NB4 (cell line): ENCODE measurements at places on chromosomes 11 and 22.
A peak's percentile ranks its signal among the peaks of the same experiment; 100 is the strongest.

GRCh38 chr11:75236062-75236461 is 4.5 kb upstream of the TPBGL start:
- DNase-seq, result no peak

DNA sequence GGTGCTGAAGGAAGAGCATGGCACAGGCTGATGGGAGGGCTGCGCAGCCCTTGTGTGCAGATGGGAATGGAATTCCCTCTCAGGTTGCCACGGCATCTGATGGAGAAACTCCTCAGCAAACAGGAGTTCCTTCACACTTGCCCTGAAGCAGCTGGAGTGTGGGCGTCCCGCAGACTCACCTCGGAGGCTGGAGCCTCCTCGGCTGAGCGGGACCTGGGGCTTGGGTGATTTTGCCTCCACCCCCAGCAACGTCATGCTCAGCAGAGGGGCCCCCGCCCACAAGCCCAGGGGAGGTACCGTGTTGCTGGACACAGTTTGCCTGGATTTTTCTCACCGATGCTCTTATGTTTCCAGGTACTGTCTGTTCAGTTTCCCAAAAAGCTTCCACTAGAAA is 63.4 kb downstream of the MYO7A start:
- DNase-seq, result no peak

GRCh38 chr11:76232026-76232665 is 25.8 kb upstream of the WNT11 start:
- DNase-seq, result peak; percentile 60

DNA sequence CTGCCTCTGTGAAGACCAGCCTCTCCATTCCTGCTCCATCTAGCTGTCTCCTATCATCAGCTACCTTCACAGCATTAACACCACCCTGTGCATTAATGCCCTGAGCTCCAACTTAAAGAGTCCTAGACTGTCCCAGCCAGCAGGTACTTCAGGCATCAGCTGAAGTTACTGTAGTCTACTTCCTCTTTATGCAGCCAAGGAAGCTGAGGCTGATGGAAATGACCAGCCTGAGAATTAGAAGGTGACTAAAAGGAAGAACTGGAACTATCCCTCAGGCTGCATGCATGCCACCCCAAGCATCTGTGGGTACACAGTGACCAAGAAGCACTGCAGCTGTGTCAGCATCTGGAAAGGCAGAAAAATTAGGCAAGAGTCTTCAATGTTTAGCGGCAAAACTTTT is 28.2 kb downstream of the MS4A10 start:
- peak; percentile 35 for DNase-seq

- DNase-seq, result no peak
These were observed 96.4 kb upstream of the LDLRAD3 start for GRCh38 chr11:35847473-35847872.

DNA sequence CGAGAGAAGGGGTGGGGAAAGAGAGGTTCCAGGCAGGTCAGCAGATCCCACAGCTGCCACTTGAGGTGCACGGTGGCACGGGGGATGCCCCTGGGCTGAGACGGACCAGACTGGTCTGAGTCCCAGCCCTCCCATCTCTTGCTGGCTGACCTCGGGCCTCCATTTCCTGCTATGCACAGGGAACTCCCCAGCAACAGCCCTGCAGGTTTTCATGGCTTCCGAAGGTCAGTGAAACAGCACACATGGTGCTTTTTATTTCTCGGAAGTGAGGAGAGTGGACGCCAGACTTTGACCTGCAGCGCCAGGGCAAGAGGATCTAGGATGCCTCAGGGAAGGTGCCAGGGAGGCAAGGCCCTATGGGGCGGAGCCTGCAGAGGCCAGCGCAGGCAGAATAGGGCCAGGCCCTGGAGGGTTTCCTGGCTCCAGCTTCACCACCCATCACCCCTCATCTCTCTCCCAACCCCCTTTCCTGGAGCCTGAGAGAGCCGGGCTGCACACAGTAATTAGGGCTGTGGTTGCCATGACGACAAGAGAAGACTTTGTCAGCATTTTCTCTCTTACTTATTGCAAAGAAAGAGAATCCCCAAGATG is 29.5 kb downstream of the SLC22A12 start:
- DNase-seq, result no peak

- no peak for DNase-seq
These were observed 80.1 kb downstream of the EMSY start for GRCh38 chr11:76524919-76525318.

DNA sequence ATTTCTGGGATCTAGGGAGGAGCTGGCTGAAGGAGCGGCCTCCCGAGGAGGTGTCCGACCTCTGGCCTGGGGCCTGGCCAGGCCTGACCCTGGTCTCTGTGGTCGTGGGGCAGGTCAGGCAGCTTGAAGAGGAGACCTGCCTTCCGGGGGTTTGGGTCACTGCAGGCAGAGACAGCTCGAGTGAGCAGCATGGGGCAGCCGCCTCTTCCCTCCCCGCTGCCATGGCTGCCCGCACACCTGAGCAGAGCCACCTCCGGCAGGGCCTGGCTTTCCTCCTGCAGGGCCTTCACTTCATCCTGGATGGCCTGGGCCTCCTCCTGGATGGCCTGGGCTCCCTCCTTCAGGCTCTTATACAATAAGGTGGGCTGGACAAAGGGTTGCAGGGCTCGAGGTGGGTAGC is 8.0 kb upstream of the NAALADL1 start:
- DNase-seq, result no peak

DNA sequence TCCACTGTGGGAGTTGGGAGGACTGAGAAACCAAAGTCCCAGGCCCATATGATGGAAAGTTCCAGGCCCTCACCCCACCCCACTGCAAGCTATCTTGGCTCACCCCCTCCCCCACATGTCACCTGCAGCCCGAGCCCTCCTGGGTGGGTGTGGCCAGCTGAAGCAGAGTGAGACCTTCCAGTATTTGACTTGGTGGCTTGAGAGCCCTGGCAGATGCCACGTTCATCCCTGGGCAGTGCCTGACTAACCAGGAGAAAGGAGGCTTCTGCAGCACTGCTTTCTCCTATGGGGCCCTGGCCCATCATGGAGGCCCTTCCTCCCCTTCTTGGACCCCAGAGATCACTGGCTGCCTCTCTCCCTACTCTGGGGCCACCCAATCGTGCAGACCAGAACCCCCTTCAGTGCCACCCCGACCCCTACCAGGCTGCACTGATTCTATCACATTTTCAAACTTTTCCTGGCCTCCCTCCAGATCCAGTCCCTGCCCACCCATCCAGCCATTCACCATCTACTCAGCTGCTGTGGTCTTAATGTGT is 38.1 kb upstream of the WNT11 start:
- DNase-seq, result no peak

GRCh38 chr11:71454470-71455113 is 1.6 kb downstream of the NADSYN1 start:
- DNase-seq, result no peak

DNA sequence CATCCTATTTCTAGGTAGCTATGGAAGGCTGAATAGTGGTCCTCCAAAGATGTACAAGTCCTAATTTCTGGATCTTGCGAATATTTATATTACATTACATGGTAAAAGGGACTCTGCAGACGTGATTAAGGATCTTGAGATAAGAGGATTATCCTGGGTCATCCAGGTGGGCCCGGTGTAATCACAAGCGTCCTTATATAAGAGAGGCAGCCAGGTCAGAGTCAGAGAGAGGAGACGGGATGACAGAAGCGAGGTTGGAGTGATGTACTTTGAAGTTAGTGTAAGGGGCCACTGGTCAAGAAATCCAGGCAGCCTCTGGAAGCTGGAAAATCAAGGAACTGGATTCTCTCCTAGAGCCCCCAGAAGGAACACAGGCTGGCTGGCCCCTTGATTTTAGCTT is 70.1 kb upstream of the MYOD1 start:
- no peak for DNase-seq

GRCh38 chr11:117187007-117187406 is 8.5 kb downstream of the SIDT2 start:
- no peak for DNase-seq

DNA sequence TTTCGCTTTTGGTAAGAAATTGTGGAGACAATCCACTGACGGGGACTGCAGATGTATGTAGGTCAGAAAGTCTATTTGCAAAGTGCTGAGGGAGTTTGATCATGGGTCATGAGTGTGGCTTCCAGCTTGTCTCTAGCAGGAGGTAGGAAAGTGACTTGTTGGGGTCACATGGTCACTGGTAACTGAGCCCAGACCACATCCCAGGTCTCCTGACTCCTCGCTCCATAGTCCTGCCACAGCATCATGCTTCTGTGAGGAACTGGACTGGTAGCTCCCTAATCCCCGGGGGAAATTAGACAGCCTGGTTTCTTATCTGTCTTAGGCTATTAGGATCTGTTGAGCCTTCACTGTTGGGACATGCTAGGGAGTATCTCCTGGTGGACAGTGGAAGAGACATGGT is 142.1 kb downstream of the MYO18B start:
- no peak for DNase-seq

GRCh38 chr11:80987171-80987570 is 1546.3 kb upstream of the TENM4 start:
- DNase-seq, result no peak

DNA sequence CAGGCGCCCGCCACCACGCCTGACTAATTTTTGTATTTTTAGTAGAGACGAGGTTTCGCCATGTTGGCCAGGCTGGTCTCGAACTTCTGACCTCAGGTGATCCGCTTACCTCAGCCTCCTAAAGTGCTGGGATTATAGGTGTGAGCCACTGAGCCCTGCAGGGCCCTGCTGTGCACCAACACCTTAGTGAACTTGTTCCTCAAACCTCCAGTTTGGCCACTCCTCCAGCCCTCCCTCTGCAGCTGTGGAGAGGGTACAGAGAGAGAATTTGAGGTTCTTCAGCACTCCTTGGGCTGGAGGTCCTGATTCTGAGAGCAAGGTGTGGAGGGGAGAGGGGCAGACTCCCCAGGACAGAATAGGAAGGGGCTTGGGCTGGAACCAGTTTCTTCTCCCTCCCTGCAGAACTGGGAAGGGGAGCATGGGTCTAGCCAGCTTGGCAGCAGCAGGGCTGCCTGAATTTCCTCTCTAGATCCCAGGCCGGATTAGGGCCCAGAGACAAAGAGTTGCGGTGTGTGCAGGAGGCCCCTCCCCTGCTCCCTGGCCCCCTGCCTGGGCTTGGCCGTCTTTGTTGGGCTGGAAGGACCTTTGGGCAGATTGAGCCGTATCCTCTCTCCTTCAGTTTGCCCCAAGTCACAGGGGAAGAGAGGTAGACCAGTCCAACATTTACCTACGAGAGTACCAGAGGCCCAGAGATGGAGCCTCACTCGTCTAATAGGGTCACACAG is 2.3 kb upstream of the PEX16 start:
- no peak for DNase-seq

DNA sequence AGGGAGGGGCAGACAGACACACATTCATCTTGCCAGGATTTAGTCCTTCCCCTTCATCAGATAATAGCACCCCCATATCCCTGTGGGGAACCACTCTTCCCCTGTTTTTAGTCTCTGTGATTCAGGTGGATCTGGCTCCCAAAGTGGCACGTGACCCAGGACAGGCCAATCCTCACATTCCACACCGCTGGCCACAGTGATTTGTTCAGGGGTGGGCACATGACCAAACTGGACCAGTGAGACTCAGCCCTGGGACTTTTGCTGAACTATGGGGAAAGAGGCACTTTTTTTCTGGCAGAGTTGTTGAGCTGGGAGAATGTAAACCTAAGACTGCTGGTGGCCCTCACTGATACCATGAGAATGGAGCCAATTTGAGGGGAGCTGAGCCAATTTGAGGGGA is 19.1 kb upstream of the KCNJ11 start:
- no peak for DNase-seq

DNA sequence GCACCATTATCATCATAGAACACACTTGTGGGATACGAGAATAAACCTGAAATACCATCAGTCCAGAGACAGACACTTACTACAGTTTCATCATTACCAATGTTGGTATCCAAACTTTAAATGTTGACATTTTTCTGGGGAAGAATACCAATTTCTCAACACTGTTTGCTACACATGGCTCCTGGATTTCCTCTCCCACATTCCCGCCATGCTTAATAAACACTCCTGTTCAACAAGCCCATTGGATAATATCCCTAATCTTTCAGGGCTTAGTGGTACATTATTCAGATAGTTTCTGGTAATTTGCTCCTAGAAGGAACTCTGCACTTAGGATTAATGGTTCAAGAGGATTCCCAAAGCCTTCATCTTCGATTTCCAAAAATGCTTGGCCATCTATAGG is 48.2 kb downstream of the CSF2RB start:
- no peak for DNase-seq

- no peak for DNase-seq
These were observed 48.3 kb downstream of the FAM83F start for GRCh38 chr22:40043081-40043480.

- no peak for DNase-seq
These were observed 69.7 kb upstream of the PRDM11 start for GRCh38 chr11:45076761-45077160.

DNA sequence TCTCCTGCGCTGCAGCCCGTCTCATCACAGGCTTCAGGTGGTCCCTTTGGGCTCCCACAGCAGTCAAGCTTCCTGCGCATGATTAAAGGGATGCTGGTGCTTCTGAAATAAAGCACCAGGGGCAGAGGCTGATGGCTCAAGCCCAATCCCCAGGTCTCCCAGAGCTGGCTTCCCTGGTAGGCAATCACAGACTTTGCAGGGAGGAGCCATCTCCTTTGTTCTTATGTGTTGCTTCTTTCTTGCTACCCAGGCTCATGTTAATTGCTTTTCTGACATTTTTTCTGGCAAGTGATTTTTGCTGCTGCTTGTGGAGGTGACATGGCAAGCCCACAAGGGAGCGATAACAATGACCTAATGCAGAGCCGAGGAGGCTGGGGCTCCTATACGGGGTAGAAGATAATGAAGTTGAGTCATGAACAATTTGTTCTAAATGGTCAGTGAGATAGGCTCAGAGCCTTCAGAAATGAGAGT is 25.2 kb upstream of the PLET1 start:
- DNase-seq, result no peak

- peak; percentile 90 for DNase-seq
These were observed 16.8 kb downstream of the PRR5L start for GRCh38 chr11:36312611-36313472.

DNA sequence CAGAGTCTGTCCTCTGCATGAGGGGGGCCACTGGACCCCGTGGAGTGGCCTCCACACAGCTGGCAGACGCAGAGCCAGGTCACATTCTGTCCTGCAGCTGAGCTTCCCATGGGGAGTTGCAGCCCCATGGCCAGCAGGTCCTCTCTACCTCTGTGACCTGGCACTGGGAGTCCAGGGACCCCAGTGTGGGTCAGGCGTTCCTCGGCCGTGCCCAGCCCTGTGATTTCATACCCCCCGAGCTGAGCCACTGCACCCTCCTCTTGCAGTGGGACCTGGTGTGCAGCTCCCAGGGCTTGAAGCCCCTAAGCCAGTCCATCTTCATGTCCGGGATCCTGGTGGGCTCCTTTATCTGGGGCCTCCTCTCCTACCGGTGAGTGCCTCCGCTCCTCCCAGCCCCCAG is 32.2 kb upstream of the SLC22A12 start:
- no peak for DNase-seq
